ENCODE measurements at places on chromosomes 13 and 19. TPM values are rescaled to one million over a fixed set of nuclear protein-coding genes. Genes with fewer than 3 reads are reported as not detected.

SIGLEC7 gene
- 0.46 TPM for total RNA-seq

NLRP4 gene
- under 0.01 TPM for total RNA-seq

CGB8 gene
- not detected for total RNA-seq

RNF225 gene
- total RNA-seq = not detected

TSC22D1 gene
- total RNA-seq = 211 TPM

MYCBP2 gene
- total RNA-seq = 283 TPM

PRKCG gene
- total RNA-seq = 5.8 TPM

FCGBP gene
- 3.0 TPM for total RNA-seq

ZNF667 gene
- total RNA-seq = 27.7 TPM

CNMD gene
- total RNA-seq = 6.0 TPM

RPL28 gene
- total RNA-seq = 129 TPM

C19orf81 gene
- not detected for total RNA-seq

GSX1 gene
- total RNA-seq = 0.92 TPM

SERP2 gene
- total RNA-seq = 22.1 TPM

MAP4K1 gene
- total RNA-seq = 1.2 TPM

ZNF568 gene
- 39.2 TPM for total RNA-seq

YJEFN3 gene
- 11.1 TPM for total RNA-seq

ZGLP1 gene
- total RNA-seq = 1.6 TPM

NLRP7 gene
- total RNA-seq = not detected

ZNF653 gene
- total RNA-seq = 19.6 TPM

SPART gene
- 29.5 TPM for total RNA-seq

Measured in diencephalon (tissue), 1 donor.